ENCODE measurements at places on chromosomes 11 and 22. TPM values are rescaled to one million over a fixed set of nuclear protein-coding genes. Genes with fewer than 3 reads are reported as not detected.

GRCh38 chr11:114617157-114618124 lies 21.9 kb upstream of the NXPE4 start:
- no peaks in the 10 kb centered on the region for H3K27me3 ChIP-seq
- H3K27ac ChIP-seq: no peak overlapping the region
- no peak overlapping the region for H3K4me3 ChIP-seq
- DNase-seq: no peak

DNA sequence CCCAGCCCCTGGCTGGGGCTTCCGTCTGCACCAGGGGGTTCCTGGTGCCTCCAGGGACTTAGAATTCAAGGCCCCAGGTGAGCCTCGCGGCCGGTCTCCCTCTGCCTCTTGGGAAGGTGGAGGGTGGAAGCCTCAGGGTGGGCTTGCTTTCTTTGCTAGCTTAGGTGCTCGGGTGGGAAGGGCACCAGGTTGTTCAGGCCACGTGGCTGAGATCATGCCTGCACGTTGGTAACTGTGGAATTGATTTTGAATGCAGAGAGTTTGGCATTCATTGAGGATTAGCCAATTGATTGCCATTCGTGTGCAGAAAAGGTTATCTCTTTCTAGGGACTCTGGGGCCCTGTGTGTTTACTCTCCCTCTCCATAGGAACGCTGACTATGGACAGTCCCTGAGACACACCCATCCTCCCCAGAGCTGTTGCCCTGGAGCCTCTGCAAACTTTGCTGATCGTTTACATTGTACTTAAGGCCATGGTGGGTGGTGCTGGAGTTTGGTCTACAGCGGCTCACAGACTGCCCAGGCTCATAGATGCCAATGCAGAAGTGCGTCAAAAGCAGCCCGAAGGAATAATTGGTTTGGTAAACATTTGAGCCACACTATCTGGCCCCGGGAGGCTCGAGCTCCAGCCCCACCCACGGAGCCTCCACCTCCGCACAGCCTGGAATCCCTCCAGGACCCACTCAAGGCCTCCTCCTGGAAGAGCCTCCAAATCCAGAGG lies 1457.7 kb downstream of the BRD1 start:
- H3K36me3 ChIP-seq: no peaks in the 10 kb centered on the region
- peaks cover 6% of the 10 kb centered on the region for H3K4me1 ChIP-seq
- H3K27me3 ChIP-seq: no peaks in the 10 kb centered on the region
- peak overlapping the region; percentile 61 for H3K4me3 ChIP-seq

DNA sequence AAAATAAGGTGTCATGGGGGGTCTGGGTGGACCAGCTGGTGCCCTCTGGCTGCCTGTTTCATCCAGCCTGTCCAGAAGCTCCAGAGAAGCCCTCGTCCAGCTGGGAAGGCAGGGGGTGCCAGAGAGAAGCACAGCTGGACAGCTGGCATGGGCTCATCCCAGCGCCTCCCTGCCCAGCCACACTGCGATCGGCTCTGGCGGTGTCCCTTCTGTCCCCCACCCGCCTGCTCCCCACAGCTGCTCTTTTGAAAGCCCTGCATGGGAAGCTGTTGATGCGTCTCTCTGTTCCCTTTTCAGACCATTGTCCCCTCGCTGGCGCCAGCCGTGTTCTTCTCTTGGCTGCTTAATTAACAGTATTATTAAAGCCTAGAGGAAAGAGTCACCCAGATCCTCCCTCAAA lies 86.5 kb downstream of the MN1 start:
- peaks cover 12% of the 10 kb centered on the region for H3K36me3 ChIP-seq
- no peaks in the 10 kb centered on the region for H3K27me3 ChIP-seq
- no peak for DNase-seq
- no peak overlapping the region for H3K4me3 ChIP-seq
- H3K4me1 ChIP-seq: peaks cover 9% of the 10 kb centered on the region

Gene MUC5B
- 0.02 TPM for total RNA-seq

DNA sequence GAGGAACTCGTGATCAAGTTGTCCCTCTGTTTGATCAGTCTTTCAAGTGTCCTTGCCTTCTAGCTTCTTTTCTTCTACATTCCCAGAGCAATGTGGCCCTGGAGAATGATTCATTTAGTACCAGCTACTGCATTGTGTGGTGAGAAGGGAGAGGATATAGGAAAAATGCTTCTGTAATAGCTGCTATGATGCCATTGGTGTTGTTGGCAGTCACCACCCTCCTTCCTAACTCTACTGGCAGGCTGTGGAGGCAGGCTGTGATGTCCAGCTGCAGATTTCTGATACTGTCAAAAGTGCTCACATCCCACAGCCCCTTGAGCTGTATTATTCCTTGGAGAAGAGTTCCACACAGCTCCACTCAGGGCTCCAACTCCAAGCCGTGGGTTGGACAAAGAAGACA lies 52.8 kb downstream of the ENDOD1 start:
- no peak overlapping the region for H3K4me3 ChIP-seq
- no peak for DNase-seq
- peaks cover 10% of the 10 kb centered on the region for H3K27me3 ChIP-seq
- H3K36me3 ChIP-seq: no peaks in the 10 kb centered on the region
- no peaks in the 10 kb centered on the region for H3K4me1 ChIP-seq
- no peak overlapping the region for H3K27ac ChIP-seq

Gene SYCE3
- 0.85 TPM for total RNA-seq

Gene MFRP
- total RNA-seq: not detected

DNA sequence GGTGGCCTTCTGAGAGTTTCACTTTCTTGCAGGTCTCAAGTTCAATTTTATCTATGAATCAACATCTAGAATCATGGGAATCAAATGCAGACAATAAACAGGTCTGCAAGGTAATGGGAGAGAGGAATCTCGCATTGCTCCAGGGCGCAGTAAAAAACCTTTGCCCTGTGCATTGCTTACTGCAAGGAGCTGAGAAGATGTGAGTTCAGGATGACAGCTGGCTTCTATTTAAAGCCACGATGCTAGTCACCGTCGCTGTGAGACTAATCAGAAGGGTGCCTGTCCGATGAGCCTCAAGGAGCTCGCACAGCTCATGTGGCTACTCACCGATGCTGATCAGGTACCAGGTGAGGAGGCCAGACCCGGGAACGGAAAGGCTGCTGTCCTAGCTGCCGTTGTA lies 30.2 kb upstream of the APOA1 start:
- H3K36me3 ChIP-seq: peaks cover 58% of the 10 kb centered on the region
- DNase-seq: no peak
- no peak overlapping the region for H3K27ac ChIP-seq
- H3K4me1 ChIP-seq: no peaks in the 10 kb centered on the region
- no peaks in the 10 kb centered on the region for H3K27me3 ChIP-seq

DNA sequence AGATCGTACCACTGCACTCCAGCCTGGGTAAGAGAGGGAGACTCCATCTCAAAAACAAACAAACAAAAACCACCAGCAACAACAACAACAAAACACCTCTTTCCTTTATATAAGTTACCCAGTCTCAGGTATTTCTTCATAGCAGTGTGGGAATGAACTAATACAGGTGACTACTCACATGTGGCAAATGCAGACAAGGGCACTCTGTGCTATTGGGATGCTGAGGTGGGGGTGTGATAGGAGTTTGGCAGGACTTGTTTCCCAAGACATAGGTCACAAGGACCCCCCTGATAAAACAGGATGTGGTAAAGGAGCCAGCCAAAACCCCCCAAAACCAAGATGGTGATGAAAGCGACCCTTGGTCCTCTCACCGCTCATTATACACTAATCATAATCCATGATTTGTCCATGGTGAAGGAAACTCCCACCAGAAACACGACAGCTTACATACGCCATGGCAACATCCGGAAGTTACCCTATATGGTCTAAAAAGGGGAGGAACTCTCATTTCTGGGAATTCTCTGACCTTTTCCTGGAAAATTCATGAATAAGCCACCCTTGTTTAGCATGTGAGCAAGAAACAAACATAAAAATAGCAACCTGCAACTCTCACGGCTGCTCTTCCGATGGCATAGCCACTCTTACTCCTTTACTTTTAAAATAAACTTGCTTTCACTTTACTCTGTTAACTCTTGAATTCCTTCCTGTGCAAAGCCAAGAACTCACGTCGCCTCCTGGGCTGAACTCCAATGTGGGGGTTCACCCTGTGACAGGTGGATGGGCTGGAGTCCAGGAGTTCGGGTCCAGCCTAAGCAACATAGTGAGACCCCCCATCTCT lies 18.8 kb upstream of the INCENP start:
- no peak overlapping the region for H3K27ac ChIP-seq
- no peaks in the 10 kb centered on the region for H3K4me1 ChIP-seq
- H3K36me3 ChIP-seq: no peaks in the 10 kb centered on the region
- DNase-seq: no peak
- H3K27me3 ChIP-seq: no peaks in the 10 kb centered on the region
- no peak overlapping the region for H3K4me3 ChIP-seq

Gene CCDC86
- total RNA-seq: 84.3 TPM

DNA sequence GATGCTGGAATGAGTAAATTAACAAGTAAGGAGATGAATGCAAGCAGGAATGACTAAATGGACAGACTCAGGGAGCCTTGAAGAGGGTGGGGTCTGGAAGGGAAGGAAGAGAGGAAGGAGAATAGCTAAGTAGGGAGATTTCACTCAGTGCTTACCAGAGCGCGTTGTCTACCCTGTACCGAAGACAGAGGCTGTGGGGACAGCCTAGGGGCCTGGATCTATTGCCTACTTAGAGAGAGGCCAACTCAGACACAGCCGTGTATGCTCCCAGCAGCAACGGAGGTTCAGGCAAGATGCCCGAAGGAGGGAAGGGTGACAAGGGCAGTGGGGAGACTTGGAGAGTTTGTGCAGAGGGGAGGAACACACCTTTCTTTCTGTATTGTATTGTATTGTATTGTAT lies at the start of gene FOLR2:
Gene FOLR2 (plus strand): TSS at position 157 of the 400 bp plus-strand sequence. CDS start 1,791 bp downstream, outside the sequence.
- H3K4me3 ChIP-seq: no peak within 1 kb of the TSS
- no peak for DNase-seq
- no peak within 1 kb of the TSS for H3K27ac ChIP-seq
- no peaks in the 10 kb centered on the region for H3K36me3 ChIP-seq

Data from H9 (cell line).